ENCODE measurements at places on chromosomes 2 and 18.

DNA sequence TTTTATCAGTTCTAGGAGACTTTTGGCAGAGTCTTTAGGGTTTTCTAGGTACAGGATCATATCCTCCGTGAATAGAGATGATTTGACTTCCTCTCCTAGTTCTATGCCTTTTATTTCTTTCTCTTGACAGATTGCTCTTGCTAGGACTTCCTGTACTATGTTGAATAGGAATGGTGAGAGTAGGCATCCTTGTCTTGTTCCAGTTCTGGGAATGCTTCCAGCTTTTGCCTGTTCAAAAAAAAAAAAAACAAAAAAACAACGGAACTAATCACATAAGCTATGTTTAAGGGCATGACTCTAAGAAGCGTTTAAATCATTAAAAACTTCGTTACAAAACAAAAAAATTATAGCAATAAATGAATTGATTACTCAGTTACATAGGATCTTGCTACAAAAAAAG, 145.7 kb downstream of the NUP35 start:
- DNase-seq: no peak

DNA sequence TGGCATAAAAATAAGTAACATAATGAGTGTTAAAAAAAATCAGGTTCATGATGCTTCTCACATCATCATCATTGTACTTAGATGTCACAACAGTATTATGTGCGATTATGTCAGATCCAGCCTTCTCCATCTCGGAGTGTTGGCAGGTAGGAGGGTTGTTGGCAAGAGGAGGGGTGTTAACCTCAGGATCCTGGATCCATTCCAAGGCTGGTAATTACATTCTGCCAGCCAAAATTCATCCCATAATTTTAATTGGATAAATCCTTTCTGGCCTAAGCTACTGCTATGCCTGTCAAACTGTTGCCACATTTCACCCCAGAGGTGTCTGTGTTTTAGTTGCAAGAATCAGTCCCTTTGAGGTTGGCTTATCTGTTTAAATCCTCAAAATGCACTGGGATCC, 891 bp upstream of the FTCDNL1 start:
- DNase-seq: no peak

DNA sequence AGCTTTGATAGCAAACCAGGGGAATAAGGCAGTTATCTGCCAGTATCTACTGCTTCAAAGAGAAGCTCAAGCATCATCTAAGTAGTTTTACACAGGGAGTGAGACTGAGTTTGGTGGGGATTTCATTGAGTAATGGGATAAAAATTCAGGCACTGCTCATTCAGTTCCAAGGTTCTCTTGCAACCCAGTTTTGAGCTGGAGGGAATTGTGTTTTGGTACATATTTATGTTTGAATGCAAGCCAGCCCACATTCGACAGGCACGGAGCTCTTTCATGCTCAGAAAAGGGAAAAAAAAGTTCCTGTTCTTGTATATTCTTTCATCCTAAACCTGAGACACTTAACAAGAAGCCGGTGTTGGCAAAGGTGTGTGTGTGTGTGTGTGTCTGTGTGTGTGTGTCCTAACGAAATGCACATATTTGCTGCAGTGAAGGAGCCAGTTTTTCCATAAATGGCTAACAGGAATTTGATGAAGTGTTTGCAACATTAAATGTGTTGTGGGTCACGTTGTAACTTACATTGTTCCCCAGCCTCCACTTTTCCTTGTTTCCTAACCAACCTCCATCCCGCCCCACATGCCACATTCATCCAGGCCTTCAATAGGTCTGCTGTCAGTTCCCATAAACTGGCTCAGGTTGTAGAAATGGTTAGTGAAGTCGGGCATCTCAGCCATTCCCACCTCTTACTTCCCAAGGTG, 311.1 kb downstream of the TXNL1 start:
- no peak for DNase-seq

GRCh38 chr18:69980982-69981804, 33.5 kb upstream of the CD226 start:
- DNase-seq: no peak

- no peak for DNase-seq
Observed at GRCh38 chr2:15460112-15460620, 101.0 kb downstream of the NBAS start.
